ENCODE measurements at places on chromosomes 12 and 14.

DNA sequence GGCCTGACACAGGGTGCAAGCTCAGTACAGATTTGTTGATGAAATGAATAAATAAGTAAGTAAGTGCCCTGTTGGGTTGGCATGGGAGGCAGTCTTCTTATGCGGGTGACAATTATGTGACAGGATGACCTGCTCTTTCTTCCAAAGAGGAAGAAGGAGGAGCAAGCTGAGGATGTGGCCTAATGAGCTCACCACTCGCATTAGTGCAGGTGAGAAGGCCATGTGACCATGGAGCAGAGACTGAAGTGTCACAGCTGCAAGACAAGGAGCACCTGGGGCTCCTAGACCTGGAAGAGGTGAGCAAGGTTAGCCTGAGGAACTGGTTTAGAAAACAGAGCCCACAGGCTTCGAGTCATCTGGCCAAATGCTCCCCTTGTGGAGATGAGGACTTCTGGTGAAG lies 34.9 kb downstream of the LRTM2 start:
- no peak for DNase-seq

- no peak for DNase-seq
Observed at GRCh38 chr12:2687058-2687457, 107.7 kb upstream of the FKBP4 start.

DNA sequence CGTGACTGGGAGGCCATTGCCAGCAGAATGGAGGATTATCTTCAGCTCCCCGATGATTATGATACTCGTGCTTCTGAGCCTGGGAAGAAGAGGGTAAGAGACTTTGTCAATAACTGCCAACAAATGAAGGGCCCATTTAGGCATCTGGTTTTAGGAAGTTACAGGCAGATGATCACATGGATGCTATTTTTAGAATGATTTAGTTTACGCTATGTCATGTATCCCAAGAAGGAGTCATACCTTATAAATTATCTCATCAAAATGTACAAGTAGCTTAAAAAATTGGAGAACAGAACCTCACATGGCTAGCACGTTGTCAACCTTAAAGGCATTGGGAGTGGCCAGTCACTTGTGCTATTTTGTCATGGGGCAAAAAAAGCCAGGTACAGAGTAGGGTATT lies 46.7 kb downstream of the PROX2 start:
- DNase-seq = no peak

GRCh38 chr12:40615590-40615989 lies 76.6 kb upstream of the CNTN1 start:
- no peak for DNase-seq

DNA sequence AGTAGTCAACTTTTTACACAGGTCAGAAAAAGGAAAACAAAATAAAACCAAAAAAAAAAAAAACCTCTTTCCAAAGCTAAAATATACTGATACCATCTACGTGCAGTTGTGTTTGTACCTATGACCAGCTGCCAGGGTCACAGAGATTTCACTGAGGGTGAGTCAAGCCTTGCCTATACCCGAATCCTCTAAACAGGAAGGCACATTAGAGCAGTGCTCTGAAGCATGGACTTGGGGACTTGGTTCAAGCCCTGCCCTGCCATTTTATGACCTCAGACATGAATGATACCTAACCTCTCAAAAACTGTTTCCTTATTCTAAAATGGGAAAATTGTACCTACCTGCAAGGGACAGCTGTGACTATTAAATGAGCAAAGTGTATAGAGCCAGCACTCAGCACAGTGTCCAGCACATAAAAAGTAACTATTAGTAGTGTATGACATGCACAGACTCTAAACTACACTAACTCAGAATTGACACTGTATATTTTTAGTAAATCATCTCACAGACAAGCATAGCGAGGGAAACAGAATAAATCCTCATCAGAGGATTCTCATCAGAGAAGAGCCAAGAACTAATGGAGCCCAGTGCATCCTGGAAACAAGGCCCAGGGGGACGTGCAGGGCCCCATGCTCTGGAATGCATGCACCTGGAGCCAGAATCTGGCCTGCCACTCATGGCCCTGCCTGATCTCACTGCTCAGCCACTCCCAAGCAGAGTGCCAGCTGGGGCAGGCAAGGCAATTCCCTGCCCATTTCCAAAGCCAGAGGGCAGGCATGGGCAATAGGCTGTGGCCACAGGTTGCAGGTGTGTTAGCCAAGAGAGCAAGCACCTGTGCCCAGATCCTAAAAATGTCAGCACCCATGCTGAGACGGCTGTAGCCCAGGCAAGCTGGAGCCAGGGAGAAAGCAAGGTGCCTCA lies 57.0 kb downstream of the NT5DC3 start:
- DNase-seq = no peak

DNA sequence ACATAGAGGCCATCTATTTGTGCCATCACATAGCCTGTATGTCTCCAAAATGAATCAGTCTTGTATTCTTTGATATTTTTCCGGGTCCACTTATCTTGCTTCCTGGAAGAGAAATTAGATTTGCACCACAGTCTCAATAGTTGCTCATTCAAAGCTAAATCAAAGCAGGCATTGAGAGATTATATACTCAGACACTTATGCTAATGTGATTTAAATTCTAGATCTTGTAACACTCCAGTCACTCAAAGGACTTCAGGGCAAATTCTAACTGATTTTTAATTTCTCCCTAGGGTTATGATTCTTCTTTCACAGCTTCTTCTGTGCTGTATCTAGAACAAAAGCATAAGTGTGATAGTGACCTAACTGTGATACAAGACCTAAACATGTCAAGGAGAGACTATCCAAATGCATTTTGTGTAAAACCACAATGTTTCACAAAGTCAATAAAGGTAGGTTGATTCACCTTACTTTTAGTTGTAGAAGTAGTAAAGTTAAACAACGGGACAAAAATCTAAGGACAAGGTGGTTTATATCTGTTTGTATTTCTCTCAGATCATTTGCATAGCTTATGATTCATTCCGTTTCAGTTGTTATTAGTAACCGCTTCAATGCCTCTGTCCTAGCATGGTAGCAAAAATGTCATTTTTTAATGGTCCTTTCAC lies 26.8 kb downstream of the PLBD1 start:
- no peak for DNase-seq

DNA sequence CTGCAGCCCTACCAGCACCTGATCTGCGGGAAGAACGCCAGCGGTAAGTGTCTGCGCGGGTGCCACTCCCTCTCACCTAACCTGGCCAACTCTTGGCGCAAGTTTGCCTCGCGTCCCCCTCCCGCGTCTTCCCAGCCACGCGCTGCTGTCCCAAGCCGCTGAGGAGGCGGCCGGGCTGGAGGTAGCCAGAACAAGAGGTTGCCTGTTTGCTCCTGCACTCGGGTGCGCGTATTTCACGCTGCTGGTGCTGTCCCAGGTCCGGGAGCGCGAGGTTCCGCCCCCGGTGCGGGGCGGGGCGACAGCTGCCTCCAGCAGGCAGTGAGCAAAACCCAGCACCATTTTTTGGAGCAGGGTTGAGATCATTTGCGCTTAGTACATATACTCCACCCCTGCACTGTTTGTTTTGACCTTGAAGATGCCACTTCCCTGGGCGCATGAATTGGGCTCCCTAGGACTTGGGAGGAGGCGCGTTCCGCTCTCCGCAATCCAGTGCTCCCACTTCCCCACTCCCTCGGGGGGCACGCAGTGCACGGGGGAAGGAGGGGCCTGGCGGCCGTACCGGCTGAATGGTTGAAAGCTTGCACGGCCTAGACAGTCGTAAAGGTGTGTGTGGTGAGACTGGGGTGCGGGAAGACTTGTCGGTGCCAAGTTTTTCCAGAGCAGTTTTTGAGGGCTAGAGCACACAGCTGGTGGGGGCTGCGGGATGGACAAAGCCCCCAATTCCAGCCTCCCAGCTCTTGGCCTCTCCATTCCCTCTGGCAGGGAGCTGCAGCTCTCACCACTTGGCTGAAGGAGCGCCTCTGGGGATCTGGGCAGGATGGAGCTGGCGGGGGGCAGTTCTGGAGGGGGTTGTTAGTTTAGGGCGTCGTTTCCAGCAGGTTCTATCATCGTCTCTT lies 226.9 kb upstream of the CRY1 start:
- DNase-seq = no peak

- DNase-seq = no peak
Observed at GRCh38 chr14:70887737-70888499, 19.3 kb upstream of the PCNX1 start.

GRCh38 chr12:66964629-66965028 lies 285.8 kb upstream of the GRIP1 start:
- peak; percentile 48 for DNase-seq

GRCh38 chr12:57096748-57097553 lies 8.0 kb downstream of the NAB2 start:
- no peak for DNase-seq

GRCh38 chr12:6336889-6337853 lies 4.7 kb downstream of the TNFRSF1A start:
- DNase-seq = peak; percentile 89

- no peak for DNase-seq
Observed at GRCh38 chr12:64390275-64390851, at the start of gene C12orf56. Gene C12orf56, minus strand, starts transcription at chr12:64390758. Its CDS starts 193 bp downstream, at chr12:64390565.

DNA sequence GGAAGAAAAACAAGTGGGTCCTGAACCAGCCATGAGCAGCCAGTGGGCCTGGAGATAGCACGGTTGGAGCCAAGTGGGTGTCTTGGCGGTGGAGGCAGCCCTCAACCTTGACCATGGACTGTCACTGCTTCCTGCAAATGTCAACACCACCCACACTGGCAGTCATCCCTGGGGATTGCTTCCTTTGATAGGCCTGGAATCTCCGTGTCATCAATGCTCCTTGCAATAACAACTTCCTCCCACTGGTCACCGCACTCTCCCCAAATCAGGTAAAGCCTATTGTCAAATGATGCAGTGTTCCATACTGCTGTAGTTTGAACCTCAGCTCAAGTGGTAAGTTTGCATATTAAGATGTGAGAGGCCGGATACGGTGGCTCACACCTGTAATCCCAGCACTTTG lies 129.1 kb downstream of the NTF3 start:
- no peak for DNase-seq

- no peak for DNase-seq
Observed at GRCh38 chr14:90005939-90006530, 50.3 kb downstream of the TDP1 start.

DNA sequence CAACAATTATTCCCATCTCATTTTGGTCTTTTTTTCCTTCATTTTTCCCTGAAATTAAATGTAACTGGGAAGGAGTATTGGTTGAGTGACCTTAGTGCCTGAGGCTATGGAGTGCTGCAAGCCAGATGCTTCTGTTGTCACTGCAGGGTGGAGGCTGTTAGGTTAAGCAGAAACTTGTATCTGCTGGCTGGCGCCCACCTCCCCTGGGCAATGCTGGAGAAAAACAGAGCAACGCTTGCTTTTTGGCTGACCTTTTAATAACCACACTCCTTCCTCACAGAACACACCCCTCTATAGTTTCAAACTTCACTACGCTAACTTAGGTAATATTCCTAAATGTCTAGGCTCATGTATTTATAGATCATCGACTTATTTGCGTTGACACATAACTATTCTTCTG lies 583.5 kb upstream of the NOVA1 start:
- DNase-seq = no peak

DNA sequence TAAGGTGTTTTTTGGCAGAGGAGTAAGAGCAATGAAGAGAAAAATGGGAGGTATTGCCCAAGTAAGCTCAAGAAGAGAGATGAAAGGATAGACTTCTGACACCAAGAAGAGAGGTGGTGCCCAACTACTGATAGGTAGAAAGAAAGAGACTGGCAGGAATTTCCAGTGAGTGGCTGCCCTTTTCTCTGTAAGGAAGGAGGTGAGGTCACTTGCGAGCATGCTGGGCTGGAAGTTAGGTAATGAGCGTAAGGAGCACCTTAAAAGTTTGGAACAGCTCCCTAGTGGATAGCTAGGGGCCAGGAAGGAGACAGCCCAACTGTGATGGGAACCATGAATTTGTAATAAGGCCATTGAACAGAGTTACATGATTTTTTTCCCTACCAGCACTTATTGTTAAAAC lies 127.0 kb downstream of the ANO6 start:
- no peak for DNase-seq

- no peak for DNase-seq
Observed at GRCh38 chr14:89419973-89420482, 3.0 kb upstream of the FOXN3 start.

DNA sequence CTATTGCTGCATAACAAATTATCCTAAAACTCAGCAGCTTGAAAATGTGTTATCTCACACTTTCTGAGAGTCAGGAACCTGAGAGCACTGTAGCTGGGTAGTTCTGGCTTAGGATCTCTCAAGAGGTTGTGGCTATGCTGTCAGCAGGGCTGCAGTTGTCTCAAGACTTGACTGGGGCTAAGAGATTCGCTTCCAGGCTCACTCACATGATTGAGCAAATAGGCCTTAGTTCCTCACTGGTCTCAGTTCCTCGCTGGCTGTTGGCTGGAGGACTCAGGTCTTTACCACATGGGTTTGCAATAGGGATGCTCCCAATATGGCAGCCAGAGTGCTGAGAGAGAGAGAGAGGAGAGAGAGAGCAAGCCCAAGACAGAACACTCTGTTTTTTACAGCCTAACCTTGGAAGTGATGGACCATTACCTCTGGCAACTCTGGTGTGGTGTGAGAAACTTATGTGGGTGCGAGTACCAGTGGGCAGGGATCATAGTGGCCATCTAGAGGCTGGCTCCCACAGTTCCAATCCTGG lies 15.9 kb upstream of the DHRS2 start:
- no peak for DNase-seq

DNA sequence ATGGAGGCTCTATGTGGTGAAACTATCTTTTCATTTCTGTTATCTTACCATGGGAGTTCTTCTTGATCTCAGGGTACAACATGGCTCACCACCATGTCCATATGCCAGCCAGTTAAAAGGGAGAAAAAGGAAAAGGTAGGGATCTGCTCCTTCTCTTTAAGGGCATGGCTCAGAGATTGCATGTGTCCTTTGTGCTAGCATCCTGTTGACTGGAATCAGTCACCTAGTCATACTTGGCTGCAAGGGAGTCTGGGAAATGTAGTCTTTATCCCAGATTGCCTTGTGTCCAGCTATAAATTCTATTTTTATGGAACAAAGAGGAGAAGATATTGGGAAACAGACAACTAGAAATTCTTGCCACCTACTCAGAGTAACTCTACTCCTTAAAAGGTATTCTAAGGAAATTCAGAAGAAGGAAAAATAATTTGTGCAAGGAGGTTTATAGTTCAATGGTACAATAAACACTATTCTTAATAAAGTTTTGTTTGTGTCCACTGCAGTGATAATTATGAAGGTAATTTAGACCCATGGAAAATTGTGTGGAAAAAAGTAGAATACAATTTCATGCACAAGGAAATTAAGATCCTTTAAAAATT lies 86.4 kb upstream of the RPH3A start:
- DNase-seq = no peak

DNA sequence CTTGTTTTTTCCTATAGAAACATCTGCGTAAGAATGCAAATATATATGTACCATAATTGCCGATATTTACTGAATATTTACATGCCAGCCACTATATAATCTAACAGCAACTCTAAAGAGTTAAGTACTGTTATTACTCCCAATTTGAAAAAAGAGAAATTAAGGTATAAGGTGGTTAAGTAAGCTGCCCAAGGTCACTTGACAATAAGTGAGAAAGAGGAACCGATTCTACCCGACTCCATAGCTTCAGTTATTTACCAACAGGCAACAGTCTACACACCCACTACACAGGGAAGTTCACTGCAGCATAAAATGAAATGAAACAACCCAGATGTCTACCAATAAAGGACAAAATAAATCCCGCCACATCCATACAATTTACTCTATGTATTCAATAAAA lies 1.1 kb downstream of the MIS18BP1 start:
- peak; percentile 86 for DNase-seq

GRCh38 chr12:50257236-50258166 lies 25.8 kb downstream of the LIMA1 start:
- peak; percentile 16 for DNase-seq

Data from Kasumi-1 (cell line).